ENCODE measurements at places on chromosomes 3 and 15. TPM values are rescaled to one million over a fixed set of nuclear protein-coding genes. Genes with fewer than 3 reads are reported as not detected.
A peak's percentile ranks its signal among the peaks of the same experiment; 100 is the strongest.

PTH1R gene
- total RNA-seq: not detected

PSTPIP1 gene
- 0.38 TPM for total RNA-seq

UBAP1L gene
- total RNA-seq: 0.43 TPM

NPAP1 gene
- total RNA-seq: not detected

CSPG5 gene
- not detected for total RNA-seq

HRH1 gene
- total RNA-seq: 9.1 TPM

MESP2 gene
- not detected for total RNA-seq

CRYGS gene
- 0.63 TPM for total RNA-seq

DNA sequence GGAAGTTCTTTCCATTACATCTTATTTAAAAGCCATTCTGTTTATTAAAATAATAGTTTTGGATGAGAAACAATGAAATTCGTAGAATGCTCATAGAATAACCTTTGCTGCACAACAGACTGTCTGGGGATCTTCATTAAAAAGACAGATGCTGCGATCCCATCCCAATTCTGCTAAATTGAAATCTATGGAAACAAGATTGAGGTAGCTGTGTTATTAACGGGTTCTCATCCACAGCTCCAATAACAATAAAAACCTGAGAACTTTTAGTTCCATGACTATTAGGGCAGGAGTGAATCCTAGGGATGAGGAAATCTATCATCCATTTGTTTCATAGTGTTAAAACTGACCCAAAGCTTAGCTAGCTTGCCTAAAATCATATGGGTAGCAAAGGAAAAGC is 2.5 kb upstream of the GJD2 start:
- no peak overlapping the region for H3K27ac ChIP-seq
- DNase-seq: no peak
- H3K4me3 ChIP-seq: no peak overlapping the region
- H3K4me1 ChIP-seq: no peaks in the 10 kb centered on the region

DNA sequence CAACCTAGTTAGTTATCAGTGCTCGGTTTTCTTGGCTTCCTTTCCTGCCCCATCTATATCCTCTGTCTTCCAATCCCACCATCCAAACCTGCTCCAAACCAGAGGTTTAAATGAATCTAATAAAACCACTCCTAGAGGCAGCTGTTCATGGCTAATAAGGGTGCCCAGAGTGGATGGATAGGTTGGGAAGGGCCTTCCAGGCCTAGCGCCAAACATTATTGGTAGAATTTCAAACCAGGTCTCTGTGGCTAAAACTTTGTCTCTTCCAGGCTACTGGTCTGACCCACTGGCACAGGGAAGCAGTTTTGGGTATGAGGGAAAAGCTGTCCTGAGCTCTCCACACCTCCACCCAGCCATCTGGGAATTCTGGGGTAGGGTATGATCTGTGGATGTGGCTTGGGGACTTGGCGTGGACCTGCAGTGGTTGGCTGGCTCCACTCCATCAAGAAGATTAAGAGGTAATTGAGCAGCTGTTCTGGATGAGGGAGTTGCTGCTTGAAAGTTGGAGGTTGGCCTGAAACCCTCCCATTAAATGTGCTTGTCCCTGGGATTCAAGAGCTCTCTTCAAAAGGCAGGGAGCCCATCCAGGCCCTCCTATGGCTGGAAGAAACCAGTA is 29.3 kb upstream of the INSYN1 start:
- H3K27me3 ChIP-seq: 0 out of 2 replicates have a peak, but pooled peaks cover 1% of the 10 kb centered on the region
- no peaks in the 10 kb centered on the region for H3K4me1 ChIP-seq
- H3K36me3 ChIP-seq: no peaks in the 10 kb centered on the region
- DNase-seq: no peak
- H3K4me3 ChIP-seq: no peak overlapping the region

- H3K4me3 ChIP-seq: no peak overlapping the region
- no peaks in the 10 kb centered on the region for H3K27me3 ChIP-seq
- H3K27ac ChIP-seq: no peak overlapping the region
- DNase-seq: no peak
- H3K4me1 ChIP-seq: no peaks in the 10 kb centered on the region
Measured at GRCh38 chr3:85801955-85802354, 843.2 kb downstream of the CADM2 start.

DNA sequence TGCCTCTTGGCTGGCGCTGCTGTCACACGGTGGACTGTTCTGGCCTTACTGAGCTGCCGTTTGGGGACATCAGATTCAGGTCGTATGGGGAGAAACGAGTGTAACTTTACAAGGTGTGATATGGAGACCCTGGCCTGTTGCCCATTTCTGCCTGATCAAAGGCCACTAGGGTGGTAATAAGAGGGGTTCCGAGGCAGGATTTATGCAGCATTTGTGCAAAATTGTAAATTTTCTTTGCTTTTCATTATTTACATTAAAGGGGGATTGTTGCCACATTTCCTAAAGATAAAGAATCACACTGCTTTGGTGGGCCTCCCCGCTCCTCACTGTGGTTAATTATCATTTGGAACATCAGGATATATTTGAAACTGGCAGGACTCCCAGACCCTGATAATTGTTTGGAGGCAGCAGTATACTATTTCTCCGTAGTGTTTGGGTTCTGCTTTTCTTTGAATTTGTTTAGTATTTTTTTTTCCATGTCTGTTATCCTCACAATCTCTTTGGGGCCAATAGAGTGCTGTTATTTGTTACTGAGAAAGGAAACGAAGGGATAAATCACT is 891 bp downstream of the NXPE3 start:
- H3K27me3 ChIP-seq: no peaks in the 10 kb centered on the region
- peak overlapping the region; percentile 78 for H3K4me3 ChIP-seq
- no peaks in the 10 kb centered on the region for H3K36me3 ChIP-seq
- H3K27ac ChIP-seq: peak overlapping the region; percentile 60

GRCh38 chr3:5429517-5429890 is 242.0 kb downstream of the EDEM1 start:
- H3K36me3 ChIP-seq: no peaks in the 10 kb centered on the region
- DNase-seq: no peak
- no peaks in the 10 kb centered on the region for H3K27me3 ChIP-seq

GRCh38 chr3:61702453-61702852 is 141.1 kb downstream of the PTPRG start:
- no peak overlapping the region for H3K4me3 ChIP-seq
- no peaks in the 10 kb centered on the region for H3K4me1 ChIP-seq
- H3K36me3 ChIP-seq: no peaks in the 10 kb centered on the region
- no peaks in the 10 kb centered on the region for H3K27me3 ChIP-seq
- no peak for DNase-seq

DNA sequence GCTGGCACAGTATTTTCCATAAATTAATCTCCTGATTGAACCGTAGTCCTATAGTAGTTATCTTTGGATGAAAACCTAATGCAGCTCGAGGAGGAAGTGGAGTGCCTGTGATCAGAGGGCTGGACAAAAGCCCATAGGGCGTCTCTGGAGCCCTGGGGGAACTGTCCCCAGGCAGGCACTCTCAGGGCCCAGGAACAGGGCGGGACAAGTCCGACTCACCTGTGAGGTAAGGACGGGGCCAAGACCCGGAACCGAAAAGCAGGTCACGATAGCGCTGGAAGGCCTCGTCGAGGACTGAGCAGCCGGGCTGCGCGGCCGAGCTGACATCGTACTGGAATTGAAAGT is 341 bp downstream of the HEXA start:
- no peak for DNase-seq
- H3K36me3 ChIP-seq: no peaks in the 10 kb centered on the region
- H3K27ac ChIP-seq: peak overlapping the region; percentile 80
- peaks cover 8% of the 10 kb centered on the region for H3K4me1 ChIP-seq
- H3K27me3 ChIP-seq: no peaks in the 10 kb centered on the region

- H3K27ac ChIP-seq: no peak overlapping the region
- no peaks in the 10 kb centered on the region for H3K27me3 ChIP-seq
- no peaks in the 10 kb centered on the region for H3K36me3 ChIP-seq
- H3K4me3 ChIP-seq: no peak overlapping the region
- peaks cover 20% of the 10 kb centered on the region for H3K4me1 ChIP-seq
Measured at GRCh38 chr15:39092354-39092753, 488.5 kb upstream of the THBS1 start.

- no peak for DNase-seq
- no peaks in the 10 kb centered on the region for H3K27me3 ChIP-seq
- H3K4me3 ChIP-seq: no peak overlapping the region
- H3K4me1 ChIP-seq: peaks cover 12% of the 10 kb centered on the region
- H3K36me3 ChIP-seq: peaks cover 18% of the 10 kb centered on the region
Measured at GRCh38 chr15:55360256-55360655, 41.2 kb downstream of the PIGB start.

- H3K27me3 ChIP-seq: peaks cover 13% of the 10 kb centered on the region
- no peak overlapping the region for H3K27ac ChIP-seq
- no peak overlapping the region for H3K4me3 ChIP-seq
- H3K4me1 ChIP-seq: no peaks in the 10 kb centered on the region
Measured at GRCh38 chr3:186722457-186722856, 5.3 kb downstream of the KNG1 start.

- no peak for DNase-seq
- H3K4me1 ChIP-seq: no peaks in the 10 kb centered on the region
- H3K27me3 ChIP-seq: 0 out of 2 replicates have a peak, but pooled peaks cover 5% of the 10 kb centered on the region
- no peaks in the 10 kb centered on the region for H3K36me3 ChIP-seq
Measured at GRCh38 chr3:70040386-70040785, 40.9 kb downstream of the SAMMSON start.

DNA sequence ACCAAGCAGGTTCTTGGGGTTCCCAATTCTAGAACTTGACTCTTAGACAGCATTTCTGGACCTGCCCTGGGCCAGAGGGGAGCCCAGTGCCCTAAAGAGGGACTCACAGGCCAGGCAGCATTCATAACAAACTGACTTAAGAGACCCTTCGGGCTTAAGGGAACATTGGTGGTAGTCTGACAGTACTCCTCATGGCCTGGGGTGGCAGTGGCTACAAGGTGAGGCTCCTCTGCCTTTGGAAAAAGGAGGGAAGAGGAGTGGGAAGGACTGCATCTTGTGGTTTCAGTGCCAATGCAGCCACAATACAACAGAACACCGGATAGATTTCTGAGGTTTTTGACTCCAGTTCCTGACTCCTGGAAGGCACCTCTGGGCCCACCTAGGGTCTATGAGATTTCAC is 172.2 kb upstream of the STRIT1 start:
- H3K27ac ChIP-seq: no peak overlapping the region
- no peaks in the 10 kb centered on the region for H3K27me3 ChIP-seq
- H3K36me3 ChIP-seq: no peaks in the 10 kb centered on the region
- DNase-seq: no peak

DNA sequence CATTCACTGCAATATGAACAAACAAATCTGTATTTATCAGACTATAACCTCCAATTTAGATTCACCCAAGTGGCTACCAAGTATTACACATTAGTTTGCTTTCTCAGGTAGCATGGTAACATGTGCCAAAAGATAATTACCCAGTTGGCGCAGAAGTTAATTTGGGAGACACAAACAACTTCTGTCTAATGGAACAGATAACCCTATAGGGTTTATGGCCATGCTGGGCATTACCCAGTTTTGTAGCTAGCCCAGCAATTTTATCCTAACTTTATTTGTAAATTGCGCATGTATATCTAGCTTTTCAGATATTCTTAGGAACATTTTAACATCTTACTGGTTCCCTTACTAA is 780 bp downstream of the RPL22L1 start:
- H3K4me1 ChIP-seq: peaks cover 26% of the 10 kb centered on the region
- H3K27me3 ChIP-seq: no peaks in the 10 kb centered on the region
- H3K4me3 ChIP-seq: peak overlapping the region; percentile 91
- DNase-seq: no peak
- H3K27ac ChIP-seq: peak overlapping the region; percentile 84
- peaks cover 35% of the 10 kb centered on the region for H3K36me3 ChIP-seq

DNA sequence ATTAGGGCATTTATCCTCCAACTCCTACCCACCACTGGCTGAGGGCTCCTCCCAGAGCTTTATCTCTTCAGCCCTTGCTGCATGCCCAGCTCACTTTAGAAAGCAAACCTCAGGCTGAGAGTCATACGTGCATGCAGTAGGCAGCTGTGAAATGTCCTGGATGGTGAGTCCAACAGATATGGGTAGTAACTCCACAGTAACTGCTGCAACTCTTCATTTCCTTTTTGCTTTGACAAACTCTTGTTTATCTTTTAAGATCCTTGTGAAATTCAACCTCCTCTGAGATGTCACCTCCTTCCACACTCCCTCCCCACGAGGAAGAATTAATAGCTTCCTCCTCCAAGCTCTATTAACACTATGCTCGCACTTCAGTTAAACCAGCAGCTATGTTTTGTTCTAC is 35.9 kb upstream of the CTNNB1 start:
- DNase-seq: no peak
- H3K36me3 ChIP-seq: no peaks in the 10 kb centered on the region
- no peaks in the 10 kb centered on the region for H3K4me1 ChIP-seq
- H3K4me3 ChIP-seq: no peak overlapping the region
- H3K27me3 ChIP-seq: peaks cover 2% of the 10 kb centered on the region

DNA sequence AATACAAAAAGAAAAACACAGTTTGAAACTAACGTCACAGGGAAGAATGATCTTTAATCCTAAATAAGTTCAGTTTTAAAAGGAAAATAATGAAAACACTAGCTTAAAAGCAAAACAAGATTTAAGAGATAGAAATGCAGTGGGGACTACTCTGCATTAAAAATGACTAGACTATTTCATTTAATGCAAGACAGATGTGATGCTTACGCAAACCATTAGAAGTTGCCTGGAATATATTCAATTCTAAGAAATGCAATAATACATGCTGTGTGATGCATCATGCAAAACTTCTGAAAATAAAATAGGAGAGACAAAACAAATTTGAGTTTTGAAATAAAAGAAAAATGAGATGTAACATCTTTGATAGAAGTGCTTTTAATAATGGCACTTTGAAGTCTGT is 97.6 kb upstream of the STRIT1 start:
- H3K4me1 ChIP-seq: peaks cover 26% of the 10 kb centered on the region
- peak overlapping the region; percentile 47 for H3K4me3 ChIP-seq
- H3K27me3 ChIP-seq: no peaks in the 10 kb centered on the region
- DNase-seq: peak; percentile 93
- peak overlapping the region; percentile 96 for H3K27ac ChIP-seq

GRCh38 chr3:122253581-122253980 is 70.1 kb downstream of the CASR start:
- no peaks in the 10 kb centered on the region for H3K4me1 ChIP-seq
- H3K27ac ChIP-seq: no peak overlapping the region
- peaks cover 12% of the 10 kb centered on the region for H3K27me3 ChIP-seq

- no peaks in the 10 kb centered on the region for H3K36me3 ChIP-seq
- peaks cover 7% of the 10 kb centered on the region for H3K4me1 ChIP-seq
- no peak overlapping the region for H3K27ac ChIP-seq
- peak; percentile 21 for DNase-seq
- no peak overlapping the region for H3K4me3 ChIP-seq
Measured at GRCh38 chr3:12405432-12406272, 78.6 kb upstream of the TSEN2 start.

DNA sequence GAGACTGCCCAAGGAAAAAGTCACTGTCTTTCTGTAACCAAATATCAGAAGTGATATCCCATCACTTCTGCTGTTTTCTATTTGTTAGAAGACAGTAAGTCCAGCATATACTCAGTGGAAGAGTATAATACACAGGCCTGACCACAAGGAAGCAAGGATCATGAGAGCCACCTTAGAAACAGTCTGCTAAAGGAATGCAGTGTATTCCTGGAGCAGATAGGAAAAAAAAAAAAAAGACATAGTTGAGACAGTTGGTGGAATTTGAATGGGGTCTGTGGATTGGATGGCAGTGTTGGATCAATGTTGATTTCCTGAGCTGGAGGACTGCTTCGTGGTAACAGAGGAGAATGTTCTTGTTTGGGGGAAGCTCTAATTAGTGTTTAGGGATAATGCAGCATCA is 26.5 kb upstream of the FBXL2 start:
- DNase-seq: no peak
- no peaks in the 10 kb centered on the region for H3K36me3 ChIP-seq
- no peak overlapping the region for H3K27ac ChIP-seq
- H3K4me1 ChIP-seq: no peaks in the 10 kb centered on the region
- peaks cover 16% of the 10 kb centered on the region for H3K27me3 ChIP-seq

GRCh38 chr3:32951410-32951811 is at the start of gene CCR4:
TSS of gene CCR4 (plus strand) at chr3:32951644. CDS start at chr3:32953423, 1,779 bp downstream.
- DNase-seq: no peak
- no peaks in the 10 kb centered on the region for H3K36me3 ChIP-seq
- H3K27ac ChIP-seq: no peak within 1 kb of the TSS
- no peaks in the 10 kb centered on the region for H3K27me3 ChIP-seq
- H3K4me3 ChIP-seq: no peak within 1 kb of the TSS

All from GM23248 (cell line).